HFFc6 (cell line): ENCODE measurements at places on chromosomes 2 and 18.
A peak's percentile ranks its signal among the peaks of the same experiment; 100 is the strongest.

- peak; percentile 24 for DNase-seq
Observed at GRCh38 chr2:182280118-182280517, 146.7 kb downstream of the PDE1A start.

- no peak for DNase-seq
Observed at GRCh38 chr18:1014951-1015624, 110.4 kb downstream of the ADCYAP1 start.

GRCh38 chr2:209661286-209661894, 110.2 kb upstream of the UNC80 start:
- DNase-seq, result no peak

- DNase-seq, result no peak
Observed at GRCh38 chr2:76584474-76584873, 873.8 kb upstream of the GCFC2 start.

- DNase-seq, result no peak
Observed at GRCh38 chr2:228017784-228018183, 146.4 kb downstream of the DAW1 start.

GRCh38 chr2:160703648-160704585, 210.3 kb upstream of the RBMS1 start:
- no peak for DNase-seq

- DNase-seq, result no peak
Observed at GRCh38 chr2:55721596-55722215, 28.1 kb upstream of the PNPT1 start.

DNA sequence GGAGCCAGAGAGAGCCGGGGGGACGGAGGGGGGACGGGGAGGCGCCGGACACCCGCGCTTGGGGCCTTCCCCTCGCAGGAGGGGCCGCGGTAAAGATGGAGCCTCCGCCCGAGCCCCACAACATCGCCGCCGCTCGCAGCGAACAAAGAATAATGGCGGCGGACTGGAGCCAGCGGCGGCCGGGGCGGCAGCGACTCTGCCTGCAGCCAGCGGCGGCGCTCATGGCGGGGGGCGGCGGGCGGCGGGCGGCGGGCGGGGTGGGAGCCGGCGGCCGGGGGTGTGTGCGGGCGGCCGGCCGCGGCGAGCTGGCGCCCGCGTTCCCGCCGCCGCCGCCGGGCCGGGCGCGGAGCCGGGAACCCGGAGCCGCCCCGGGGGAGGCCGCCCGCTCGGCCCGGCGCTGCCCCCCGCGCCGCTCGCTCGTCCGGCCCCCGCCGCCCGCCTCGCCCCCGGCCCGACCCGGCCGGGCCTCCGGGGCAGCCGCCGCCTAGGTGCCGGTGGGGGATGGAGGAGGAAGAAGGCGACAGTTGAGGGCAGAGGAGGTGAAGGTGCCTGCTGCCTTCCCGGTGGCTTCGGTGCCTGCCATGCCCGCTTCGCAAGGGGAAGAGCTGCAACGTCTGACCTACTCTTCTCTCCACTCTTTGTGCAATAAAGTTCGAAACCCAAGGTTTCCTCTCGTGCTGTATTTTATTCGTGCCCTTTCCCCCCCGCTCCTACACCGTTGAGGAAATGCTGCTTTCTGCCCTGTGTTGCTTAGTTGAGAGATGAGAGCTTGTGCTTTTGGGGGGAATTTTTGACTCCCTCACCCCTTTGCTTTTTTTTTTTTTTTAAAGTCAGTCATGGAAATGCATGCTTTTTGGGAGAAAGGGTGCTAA, 634 bp downstream of the CREB1 start:
- DNase-seq, result peak; percentile 29

GRCh38 chr2:233084488-233084887, 24.3 kb downstream of the INPP5D start:
- no peak for DNase-seq

DNA sequence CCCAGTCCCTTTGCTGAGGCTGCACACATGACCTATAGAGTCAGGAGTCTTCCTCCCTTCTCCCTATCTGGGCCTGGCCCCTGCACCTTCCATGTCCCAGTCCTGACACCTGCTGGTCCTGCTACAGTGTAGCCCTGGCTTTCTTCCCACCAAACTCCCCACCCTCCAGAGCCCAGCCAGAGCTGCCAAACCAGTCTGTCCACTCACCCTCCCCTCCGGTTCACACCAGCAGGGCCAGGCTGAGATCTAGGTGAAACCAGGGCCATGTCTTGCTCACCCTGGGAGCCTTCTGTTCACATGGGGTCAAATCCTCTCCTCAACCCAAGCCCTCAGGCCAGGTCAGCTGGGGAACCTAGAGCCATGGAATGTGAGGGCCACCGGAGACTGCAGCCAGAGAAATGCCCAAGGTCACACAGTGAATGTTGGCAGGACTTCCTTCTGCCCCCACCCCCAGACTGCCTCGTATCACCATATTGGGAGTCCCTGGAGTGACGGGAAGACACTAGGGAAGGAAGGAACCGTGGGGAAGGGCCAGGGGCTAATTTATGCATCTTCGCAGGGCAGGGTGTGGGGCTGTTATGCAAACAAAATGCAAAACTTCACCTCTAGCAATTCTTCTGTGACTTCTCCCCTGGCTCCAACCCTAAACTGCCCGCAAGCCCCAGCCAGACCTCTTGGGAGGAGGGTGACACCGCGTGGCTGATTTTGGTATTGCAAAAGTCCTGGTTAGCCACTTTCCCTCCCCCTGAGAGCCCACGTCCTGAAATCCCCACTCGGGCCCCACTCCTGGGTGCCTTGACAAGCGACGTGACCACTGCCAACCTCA, 14.6 kb downstream of the TNS1 start:
- peak; percentile 57 for DNase-seq

DNA sequence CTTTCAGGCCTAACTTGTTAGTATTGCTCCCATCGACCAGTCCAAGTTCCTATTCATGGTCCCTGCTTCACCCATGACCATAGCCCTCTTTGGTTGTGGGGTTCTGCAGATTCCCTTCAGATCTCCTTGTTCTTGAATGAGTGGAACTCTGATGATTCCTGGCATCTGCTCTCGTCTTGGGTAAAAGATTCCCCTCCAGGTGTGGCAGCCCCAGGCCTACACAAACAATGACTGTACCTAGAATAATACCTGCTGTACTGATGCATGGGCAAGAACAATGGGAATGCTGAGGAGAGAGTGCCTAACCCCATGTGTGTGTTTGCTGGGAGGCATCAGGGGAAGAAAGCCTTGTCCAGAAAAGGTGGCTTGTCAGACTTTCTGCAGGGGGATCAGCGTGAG, 39.2 kb upstream of the MRPL19 start:
- no peak for DNase-seq

DNA sequence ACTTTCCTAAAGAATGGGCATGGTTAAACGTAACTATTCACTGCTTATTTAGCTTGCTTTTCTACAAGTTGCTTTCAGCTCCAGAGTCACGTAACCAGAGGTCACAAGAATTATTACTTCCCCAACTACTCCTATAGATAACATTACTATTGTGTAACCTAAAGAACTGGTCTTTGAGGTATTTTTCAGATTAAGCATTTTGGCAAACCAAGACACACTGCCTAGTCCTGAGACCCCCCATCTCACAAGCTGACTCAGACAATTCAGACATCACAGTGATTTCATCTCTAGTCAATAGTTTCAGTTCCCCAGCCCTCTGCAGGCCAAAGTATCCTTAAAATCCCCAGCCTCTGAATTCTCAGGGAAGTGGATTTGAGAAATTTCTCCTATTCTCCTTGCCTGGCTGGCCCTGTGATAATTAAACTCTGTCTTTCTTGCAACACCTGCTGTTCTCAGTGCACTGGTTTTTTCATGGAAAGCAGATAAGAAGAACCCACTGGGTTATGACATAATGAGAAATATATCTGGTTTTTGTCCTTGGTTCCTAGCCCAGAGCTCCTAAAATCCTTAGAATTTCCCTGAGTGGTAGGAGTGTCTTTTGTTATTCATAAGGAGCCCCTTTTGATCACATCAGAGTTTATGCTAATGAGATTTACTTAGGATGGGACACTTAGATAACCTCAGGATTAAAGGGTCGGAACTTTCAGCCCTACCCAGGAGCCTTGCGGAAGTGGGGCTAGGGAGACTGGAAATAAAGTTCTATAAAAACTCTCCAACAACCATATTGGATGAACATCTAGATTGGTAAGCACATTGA, 1310.8 kb upstream of the CHAC2 start:
- DNase-seq, result no peak

DNA sequence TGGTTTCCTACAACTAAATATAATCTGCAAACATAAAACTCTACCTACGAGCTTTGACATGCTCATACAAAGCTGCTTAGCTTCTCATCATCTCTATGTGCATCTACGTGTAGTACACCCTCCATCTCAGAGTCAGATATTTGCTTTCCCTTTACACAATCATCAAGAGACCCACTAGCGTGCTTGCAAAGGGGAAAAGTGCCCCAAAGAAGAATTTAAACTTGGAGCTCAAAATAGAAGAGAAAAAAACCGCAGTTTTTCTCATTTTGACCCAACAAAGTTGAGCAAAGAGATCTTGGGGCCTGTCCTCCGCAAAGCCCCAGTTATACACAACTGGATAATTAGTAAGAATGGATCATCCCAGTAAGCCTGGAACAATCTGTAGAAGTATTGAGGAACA, 104.1 kb downstream of the PAX3 start:
- no peak for DNase-seq

- no peak for DNase-seq
Observed at GRCh38 chr2:239418918-239419317, 18.1 kb upstream of the HDAC4 start.

DNA sequence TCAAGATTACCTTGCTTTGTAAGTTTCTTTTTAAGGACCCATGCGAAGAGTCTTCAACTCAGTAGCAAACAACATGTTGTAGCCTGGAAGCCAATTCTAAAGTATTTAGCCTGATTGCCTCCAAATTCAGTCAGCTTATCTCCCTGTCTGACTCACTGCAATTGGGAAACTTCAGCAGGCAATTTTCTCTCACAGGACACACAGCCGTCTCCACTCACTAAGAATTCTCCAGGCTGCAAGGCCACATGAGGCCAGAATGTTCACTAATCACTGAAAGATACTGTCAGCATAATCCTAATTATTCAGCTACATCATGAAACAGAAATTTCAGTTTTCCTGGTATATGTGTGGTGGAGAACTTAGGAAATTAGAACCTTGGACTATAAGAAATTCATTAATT, 78.1 kb upstream of the PDE1A start:
- DNase-seq, result peak; percentile 81

DNA sequence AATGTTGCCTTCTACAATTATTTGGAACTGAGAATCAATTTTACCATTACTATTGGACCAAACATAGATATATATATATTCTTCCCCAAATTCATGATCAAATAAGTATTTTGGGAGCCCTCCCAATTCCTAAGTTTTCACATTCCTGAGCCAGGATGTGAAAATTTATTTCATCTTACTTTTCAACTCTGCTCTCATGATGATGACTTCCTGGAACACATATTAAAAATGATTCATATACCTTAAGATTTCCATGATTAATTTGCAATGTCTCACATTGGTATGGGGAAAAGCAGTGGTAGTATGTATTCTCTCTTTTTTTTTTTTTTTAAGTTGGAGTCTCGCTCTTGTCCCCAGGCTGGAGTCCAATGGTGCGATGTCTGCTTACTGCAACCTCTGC, 596.1 kb upstream of the ZEB2 start:
- no peak for DNase-seq

- no peak for DNase-seq
Observed at GRCh38 chr2:11102956-11103860, 52.1 kb upstream of the SLC66A3 start.

DNA sequence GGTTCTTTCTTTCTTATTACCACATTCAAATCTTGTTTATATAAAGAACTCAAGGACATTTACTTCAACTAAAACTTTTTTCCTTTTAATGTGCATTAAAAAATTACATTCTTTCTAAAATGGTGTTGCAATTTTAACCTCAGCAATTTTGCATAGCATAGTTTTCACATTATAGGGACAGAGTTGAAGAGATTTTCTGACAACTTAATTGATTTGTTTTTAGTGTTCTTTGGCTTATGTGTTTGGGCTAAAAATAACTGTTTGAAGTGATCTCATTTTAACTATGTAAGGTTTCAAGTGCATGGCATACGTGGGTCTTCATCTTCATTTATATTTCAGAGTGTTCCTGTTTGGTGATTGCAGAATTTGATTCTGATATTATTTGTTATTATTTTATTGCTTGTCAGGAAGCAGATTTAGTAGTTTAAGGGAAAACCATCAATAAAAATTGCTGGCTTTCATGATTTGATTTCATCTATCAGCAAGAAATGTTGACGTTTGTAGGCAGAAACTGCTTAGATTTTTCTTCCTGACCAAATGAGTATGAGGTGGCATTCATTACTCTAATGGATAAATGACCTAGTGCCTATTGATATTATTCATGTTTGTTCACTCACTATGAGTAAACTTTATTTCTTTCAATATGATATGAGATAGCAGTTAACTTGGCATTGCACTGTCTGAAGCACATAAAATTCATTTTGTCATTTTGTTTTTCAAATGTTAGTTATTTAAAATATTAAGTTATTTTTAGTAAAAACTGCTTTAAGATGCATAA, 398.4 kb downstream of the NUP35 start:
- DNase-seq, result no peak

DNA sequence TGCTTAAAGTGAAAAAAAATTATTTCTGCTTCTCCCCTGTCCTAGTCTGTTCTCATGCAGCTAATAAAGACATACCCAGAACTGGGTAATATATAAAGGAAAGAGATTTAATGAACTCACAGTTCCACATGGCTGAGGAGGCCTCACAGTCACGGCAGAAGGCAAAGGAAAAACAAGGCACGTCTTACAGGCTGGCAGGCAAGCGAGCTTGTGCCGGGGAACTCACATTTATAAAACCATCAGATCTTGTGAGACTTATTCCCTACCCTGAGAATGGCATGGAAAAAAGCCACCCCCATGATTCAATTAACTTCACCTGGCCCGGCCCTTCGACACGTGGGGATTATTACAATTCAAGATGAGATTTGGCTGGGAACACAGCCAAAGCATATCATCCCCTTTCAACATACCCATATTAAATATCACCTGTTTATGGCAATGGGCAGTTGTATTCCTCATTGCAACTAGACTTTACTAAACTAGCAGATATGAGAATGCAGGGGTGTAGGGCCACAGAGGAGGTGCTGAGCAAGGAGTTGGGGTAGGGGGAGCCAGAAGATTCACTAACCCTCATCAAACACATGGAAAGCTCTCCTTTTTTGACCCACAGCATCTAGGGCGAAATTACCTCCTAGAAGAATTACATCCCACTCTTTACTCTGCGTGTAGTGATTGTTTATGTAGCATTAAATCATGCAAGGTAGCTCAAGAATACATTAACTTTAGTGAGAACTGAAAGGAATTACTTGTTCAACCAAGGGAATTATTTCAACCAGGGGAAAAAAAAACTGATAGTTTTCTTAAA, 183.3 kb upstream of the DOK6 start:
- no peak for DNase-seq

DNA sequence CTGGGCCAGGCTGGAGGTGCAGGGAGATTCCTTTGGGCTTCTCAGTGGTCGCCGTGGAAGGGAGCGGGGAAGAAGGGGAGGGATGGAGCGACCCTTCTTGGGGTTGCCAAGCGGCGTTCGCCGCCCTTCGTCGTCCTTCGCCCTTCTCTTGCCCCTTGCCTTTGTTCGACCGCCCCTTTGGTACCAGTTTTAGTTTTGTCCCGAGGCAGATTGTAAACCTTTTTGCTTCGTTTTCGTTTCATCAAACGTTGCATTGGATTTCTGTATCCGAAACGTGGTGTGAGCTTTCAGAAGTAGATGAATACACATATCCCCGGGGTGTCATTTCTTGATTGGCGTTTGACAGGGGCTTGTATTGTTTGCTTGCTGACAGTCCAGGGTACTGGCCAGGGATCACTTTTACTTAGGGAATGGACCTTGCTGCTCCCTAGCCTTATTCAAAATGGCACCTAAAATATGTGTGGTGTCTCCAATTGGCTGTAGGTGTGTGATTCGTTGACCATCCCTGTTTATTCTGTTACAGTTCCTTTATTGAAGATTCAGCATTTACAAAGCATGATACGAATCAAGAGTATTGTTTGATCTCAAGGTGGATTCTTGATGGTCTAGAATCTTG, 788 bp downstream of the USP14 start:
- DNase-seq, result peak; percentile 36
